ENCODE measurements at places on chromosomes 1 and 21.

DNA sequence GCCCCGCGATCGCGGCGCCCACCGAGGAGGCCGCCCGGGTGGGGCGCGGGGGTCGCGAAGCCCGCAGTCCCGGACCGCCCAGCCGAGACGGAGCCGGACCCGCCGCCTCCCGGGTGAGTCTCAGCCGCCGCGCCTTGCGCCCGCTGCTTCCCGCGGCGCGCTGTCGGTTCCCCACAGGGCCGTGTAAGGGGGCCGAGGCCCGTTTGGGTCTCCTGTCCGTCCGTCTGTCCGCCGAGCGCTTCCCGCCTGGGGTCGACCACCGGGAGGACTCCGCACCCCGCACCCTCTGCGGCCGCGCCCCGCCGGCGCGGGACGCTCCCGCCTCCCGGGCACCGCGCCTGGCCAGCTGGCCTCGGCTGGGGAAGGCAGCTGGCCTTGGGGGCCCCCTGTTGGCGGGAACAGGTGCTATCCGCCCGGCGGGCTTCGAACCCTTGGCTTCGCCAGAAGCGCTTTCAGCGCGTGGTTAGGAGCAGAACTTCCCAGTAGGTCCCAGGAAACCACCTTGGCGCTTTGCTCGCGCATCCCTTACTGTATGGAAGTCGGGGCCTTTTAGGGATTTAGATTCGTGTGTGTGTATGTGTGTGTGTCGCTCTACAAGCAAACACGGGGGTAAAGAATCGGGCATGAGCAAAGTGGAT lies 414 bp downstream of the TMEM51 start:
- peak; percentile 73 for DNase-seq

- no peak for DNase-seq
These were observed 22.1 kb downstream of the INSL5 start for GRCh38 chr1:66778969-66779368.

DNA sequence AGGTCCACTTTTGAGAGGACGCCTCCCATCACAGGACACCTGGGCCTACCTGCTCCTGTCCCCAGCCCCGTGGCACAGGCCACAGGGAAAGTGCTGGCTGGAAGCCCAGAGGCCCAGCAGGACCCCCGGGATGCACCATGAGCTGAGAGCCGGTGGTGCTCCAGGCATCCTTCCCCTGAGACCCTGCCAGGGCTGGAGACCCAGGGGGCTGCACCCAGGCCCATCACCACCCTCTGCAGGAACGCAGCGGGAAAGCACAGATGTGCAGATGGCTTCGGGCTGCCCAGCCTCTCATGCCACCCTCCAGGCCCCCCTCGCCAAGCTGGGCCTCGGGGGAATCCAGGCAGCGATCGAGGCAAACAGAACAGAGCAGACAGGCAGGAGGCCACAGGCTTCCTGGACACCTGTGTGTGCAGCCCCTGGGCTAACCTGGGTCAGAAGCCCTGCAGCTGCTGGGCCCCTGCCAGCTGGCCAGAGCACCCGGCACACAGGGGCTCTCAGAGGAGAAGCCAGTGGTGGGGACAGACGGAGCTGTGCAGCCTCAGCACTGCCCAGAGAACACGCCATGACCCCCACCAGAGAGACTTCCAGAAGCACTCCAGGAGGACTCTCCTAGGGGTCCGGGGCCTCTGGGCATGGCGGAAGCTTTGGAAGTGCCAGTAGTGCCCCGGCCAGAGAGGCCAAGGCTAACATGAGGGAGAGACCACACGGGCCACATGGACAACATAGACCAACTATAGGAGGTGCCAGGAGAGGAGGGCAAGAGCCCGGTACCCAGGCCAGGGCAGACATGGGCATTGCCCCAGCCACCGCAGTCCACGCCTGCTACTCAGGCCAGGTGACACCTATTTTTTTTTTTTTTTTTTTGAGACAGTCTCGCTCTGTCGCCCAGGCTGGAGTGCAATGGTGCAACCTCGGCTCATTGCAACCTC lies 71.4 kb downstream of the ARHGEF16 start:
- no peak for DNase-seq

- DNase-seq: no peak
These were observed 13.8 kb downstream of the RXRG start for GRCh38 chr1:165431079-165431478.

DNA sequence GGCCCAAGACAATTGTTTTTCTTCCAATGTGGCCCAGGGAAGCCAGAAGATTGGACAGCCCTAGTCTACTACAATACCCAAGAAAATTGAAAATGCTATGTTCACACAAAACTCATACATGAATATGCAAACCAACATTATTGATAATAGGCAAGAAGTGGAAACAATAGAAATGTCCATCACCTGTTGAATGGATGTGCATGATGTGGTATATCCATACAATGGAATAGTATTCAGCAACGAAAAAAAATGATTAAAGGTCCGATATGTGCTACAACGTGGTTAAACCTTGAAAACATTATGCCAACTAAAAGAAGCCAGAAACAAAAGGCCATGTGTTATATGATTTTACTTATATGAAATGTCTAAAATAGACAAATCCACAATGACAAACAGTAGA lies 262.3 kb downstream of the LRRC40 start:
- DNase-seq: no peak

- no peak for DNase-seq
These were observed 311.1 kb downstream of the PRDM2 start for GRCh38 chr1:14011132-14011531.

GRCh38 chr1:93111561-93111960 lies 32.5 kb downstream of the MTF2 start:
- no peak for DNase-seq

DNA sequence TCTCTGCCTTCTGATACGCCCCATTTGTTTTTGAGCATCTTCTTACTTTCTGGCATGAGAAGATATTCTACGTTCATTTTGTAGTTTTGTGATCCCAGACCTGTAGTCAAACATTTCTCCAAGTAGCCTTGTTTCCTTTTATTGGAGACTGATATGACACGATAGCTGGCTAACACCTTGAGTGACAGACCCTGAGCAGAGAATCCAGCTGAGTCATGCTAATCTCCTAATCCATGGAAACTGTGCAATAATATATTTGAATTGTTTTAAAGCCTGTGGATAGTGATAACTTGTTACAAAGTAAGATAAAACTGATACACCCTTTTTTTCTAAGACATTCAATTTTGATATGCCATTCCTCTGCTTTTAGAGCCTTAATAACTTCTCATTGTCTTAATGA lies 1.2 kb upstream of the IFI44L start:
- DNase-seq: no peak

DNA sequence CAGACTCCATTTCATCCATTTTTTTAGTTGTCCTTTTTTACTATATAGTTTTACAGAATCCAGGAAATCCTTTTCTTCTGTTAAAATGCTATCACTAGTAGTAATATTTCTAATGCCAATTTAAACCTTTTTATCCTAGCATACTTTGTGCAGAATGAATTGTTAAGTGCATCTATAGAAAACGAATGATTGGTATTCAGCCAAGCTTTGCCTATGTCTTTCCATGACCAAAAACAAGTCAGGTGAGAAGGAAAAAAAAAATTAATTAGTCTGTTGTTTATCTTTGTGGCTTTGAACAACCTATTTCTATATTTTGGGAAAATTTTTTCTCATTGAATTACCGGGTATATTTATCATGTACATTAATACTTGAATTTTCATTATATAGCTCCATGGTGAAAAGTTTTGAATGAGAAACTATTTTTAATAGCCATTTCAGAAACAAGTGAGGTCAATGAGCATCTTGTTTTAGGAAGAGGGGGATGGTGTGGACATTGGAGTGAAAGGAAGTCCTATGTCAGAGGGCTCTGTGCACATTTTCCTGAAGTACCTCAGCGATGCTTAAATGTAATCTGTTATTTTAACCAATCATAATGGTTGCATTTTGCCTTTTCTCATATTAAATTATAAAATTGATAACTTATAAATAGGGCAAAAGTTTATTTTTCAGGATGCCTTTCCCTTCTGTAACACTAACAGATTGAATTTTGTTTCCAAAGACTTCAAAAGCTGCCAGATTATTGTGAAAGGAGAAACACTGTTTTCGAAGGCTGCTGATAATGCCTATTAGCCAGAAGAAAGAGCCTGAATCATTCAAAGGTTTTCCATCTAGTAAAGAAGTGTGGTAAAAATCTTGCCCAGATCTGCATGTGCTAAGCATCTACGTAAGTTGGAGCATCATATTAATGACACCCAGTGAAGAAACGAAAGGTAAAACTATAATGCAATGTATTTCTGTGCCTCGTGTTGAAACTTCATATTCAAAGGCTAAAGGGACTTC lies 73.8 kb upstream of the S1PR1 start:
- no peak for DNase-seq

- DNase-seq: no peak
These were observed 116.0 kb downstream of the TOMM20 start for GRCh38 chr1:235012436-235013210.

DNA sequence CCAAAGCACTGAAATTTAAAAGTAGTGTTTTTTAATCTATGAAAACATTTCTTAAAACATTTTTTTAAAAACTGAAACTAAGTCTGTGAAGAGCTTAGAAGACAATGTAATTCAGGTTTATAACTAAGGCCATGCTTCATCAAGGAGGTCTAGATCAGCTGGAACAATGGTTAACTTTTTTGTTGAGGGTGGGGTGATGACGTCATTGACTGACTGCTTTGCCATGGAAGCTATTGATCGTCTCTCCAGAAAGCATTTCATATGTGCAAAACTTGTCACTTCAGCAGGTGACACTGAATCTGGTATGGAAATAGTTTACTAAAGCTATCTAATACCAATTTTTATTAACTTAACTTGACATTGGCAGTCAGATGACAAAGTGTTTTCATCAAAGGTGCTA lies 21.0 kb downstream of the RAVER2 start:
- no peak for DNase-seq

DNA sequence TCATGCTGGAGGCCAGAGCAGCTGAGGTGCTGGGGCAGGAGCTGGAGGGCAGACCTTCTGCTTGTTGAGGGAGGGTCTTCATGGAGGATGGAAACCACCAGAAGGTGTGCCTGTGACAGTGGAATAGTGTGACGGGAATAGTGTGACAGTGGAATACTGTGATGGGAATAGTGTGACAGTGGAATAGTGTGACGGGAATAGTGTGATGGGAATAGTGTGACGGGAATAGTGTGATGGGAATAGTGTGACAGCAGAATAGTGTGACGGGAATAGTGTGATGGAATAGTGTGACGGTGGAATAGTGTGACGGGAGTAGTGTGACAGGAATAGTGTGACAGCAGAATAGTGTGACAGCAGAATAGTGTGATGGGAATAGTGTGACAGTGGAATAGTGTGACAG lies 325.1 kb downstream of the HHAT start:
- no peak for DNase-seq
